ENCODE measurements at places on chromosomes 7 and 10.

- no peak for ATAC-seq
Measured at GRCh38 chr7:17682586-17682985, 257.7 kb downstream of the SNX13 start.

- ATAC-seq, result no peak
Measured at GRCh38 chr10:14010769-14011574, 319.8 kb downstream of the FRMD4A start.

DNA sequence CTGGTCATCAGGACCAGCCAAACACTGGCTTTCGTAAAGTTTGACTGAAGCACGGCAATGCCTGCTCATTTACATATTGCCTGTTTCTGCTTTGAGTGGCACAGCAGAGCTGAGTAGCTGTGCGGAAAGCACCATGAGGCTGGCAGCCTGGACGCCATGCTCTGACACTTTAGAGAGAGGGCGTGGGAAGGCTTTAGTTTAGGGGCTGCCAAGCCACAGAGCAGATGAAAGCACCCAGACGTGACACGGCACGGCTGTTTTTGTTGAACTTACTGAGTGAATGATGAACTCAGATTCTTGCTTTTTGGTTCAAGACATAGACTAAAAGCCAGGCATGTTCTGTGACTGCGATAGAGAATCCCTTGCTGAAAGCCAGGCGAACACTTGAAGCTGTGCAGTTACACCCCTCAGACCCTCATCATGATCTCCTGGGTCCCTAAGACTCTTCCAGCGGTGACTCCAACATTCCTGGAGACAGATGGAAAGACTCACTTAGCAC lies 182.1 kb downstream of the ZMYND11 start:
- ATAC-seq, result no peak

DNA sequence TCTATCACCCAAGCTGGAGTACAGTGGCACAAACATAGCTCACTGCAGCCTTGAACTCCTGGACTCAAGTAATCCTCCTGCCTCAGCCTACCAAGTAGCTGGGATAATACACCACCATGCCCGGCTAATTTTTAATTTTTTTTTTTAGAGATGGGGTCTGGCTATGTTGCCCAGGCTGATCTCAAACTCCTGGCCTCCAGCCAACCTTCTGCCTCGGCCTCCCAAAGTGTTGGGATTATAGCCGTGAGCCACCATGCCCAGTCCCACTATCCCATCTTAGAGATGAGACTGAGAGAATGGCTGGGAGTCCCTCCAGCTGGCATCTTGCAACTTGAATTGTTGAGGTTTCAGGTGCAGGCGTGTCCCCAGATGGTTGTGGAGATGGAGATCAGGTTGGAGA lies 40.7 kb upstream of the ELN start:
- ATAC-seq, result no peak

DNA sequence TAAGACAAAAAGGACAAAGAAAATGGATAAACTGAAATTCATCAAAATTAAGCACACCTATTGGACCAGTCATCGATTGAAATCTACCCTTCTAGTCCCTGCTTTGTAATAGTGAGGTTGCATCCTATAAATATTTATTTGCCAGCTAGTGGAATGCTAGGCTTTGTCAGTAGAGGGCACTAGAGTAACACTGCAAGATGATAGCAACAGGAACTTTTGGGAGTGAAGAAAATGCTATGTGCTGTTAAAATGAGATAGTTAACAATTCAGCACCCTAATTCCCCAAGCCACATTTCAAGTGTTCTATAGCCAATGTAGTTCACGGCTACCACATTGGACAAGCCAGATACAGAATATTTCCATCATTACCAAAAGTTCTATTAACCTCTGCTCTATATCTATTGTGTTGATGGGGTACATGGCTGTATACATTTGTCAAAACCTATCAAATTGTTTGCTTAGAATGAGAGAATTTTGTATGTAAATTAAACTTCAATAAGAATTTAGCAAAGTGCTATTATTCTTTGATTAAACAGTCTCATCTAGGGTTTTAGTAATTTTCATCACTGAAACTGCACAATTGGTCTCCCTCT lies 69.8 kb downstream of the LSMEM1 start:
- ATAC-seq, result peak; percentile 92

GRCh38 chr7:155299535-155300202 lies 2.0 kb downstream of the INSIG1 start:
- ATAC-seq, result no peak

- ATAC-seq, result no peak
Measured at GRCh38 chr7:35736725-35737124, 41.8 kb upstream of the HERPUD2 start.

DNA sequence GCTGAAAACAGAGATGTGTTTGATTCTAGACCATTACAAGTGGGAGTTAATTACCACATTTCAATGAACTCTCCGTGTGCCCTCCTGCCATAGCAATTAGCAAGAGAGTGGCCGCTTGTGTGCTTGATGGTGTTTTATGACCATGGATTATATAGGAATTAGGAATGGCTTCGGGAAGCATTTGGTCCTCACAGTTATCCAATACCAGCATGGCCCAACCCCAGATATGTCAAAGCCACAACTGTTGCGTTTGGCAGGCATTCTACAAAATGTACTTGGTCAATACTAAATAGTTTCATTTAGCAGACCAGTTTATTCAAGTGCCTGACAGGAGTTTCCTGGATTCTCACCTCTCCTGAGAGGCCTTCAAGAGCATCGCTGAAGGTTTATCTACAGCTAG lies 509.0 kb upstream of the GALNT17 start:
- no peak for ATAC-seq

DNA sequence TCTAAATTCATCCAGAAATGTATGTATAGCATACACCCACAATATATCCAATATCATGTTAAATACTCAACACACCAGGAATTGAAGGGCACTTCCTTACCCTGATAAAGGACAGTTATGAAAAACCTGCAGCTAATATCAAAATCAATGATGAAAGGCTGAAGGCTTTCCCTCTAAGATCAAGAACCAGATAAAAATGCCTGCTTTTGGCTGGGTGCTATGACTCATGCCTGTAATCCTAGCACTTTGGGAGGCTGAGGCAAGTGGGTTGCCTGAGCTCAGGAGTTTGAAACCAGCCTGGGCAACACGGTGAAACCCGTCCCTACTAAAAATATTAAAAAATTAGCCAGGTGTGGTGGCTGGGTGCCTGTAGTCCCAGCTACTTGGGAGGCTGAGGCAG lies 21.6 kb upstream of the UPP1 start:
- peak; percentile 50 for ATAC-seq

- no peak for ATAC-seq
Measured at GRCh38 chr10:42979181-42979580, 97.7 kb upstream of the RET start.

DNA sequence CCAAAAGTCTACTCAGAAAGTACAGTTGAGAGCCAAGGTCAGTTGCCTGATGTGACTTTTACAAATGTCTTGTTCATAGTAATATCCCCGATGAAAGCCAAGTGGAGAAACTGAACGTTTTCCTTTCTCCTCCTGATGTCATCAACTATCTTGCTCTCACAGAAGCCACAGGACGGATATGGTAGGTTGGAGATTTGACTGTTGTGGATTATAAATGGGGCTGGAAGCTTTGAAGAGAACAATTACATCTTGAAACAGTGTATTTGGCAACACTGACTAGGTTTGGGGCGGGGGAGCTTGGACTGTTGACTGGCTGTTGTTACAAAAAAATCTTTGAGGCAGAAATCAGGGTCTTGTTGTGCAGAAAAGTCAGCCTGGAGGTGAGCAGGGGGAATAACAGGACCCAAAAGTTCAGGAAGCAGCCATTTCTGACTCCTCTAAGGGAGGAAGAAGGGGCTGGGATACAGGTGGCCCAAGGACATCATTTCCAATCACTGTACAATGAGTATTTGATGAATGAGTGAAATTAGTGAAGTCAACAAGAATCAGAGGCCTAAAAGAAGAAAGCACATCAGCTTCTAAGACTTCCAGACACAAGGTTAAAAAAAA lies 24.3 kb downstream of the PLEKHS1 start:
- no peak for ATAC-seq

DNA sequence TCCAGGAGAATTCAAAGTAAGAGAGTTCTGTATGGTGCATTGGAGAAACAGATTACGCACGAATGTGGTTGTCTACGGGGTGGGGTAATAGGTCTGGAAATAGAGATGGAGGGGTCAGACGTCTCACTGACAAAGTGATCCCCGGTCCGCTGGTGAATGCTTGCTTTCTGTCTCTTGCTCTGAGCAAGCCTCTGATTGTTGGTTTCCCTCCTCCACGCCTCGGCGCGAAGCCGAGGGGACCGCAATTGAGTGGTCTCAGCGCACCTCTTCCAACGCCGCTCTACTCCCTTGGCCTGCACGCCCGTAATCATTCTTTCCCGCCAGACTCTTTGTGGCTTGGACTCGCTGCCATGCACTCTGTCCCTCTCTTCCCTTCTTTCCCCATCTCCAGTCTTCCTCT lies 46.5 kb upstream of the PFKP start:
- ATAC-seq, result no peak

DNA sequence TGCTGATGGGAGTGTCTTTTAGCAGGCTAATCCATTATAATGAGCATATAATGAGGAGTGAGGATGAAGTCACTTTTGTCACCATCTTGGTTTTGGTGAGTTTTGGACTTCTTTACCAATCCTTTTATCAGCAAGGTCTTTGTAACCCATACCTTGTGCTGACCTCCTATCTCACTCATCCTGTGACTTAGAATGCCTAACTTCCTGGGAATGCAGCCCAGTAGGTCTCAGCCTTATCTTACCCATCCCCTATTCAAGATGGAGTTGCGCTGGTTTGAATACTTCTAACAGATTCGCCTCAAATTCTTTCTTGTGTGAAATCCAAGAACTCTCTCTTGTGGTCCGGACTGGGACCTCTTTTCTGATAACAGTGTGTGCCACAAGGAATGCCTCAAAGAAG lies 253.1 kb upstream of the CACNA2D1 start:
- ATAC-seq, result no peak

GRCh38 chr7:121328508-121329190 lies at the start of gene WNT16:
TSS of gene WNT16 (plus strand) at chr7:121329000. CDS start at chr7:121329293, 293 bp downstream.
- peak; percentile 65 for ATAC-seq

DNA sequence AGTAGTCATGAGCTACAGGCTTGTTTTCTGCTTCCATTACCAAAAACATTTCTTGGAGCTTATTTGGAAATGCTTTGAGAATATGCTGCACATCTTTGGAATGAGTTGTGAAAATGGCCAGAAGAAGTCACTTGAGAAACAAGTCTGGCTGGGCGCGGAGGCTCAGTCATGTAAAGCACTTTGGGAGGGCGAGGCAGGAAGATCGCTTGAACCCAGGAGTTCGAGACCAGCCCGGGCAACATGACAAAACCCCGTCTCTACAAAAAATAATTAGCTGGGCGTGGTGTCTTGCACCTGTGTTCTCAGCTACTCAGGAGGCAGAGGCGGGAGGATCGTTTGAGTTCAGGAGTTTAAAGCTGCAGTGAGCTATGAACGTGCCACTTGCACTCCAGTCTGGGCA lies 882 bp upstream of the CHCHD1 start:
- no peak for ATAC-seq

GRCh38 chr10:62810156-62810902 lies 5.8 kb downstream of the ADO start:
- ATAC-seq, result no peak

DNA sequence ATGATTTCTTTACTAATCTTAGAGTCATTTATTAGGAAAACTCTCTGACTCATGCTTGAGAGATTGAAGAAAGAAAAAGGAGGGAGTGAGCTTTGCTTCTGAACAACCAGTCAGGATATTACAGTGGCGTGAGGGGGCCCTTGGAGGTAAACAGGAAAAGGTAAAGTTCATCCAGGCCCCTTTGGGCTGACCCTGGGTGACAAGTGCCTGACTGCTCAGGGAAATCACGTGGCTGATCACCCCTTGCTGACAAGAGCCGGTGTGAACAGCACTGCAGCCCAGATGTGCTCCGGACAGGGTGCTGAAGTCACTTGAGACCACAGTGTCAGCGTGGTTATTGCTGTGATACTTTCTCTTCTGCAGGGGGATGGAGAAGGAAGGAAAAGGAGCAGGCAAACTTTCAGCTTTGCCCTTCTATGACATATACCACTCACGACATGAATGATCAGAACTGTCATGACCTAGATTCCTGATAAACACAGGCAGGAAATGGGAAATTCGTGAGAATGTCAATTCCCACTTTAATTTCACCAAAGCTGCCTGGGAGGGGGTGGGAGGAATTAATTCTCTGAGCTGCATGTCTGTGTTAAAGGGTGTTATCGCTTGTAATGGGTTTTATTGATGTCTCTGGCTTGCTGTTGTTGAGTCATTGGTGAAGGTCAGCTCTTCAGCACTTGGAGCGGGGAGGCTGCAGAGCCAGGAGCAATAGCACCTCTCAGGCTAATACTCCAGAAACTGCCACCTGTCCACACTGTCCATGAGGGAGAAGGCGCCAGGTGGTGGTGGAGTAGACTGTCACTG lies 139.8 kb upstream of the AOAH start:
- ATAC-seq, result peak; percentile 26

DNA sequence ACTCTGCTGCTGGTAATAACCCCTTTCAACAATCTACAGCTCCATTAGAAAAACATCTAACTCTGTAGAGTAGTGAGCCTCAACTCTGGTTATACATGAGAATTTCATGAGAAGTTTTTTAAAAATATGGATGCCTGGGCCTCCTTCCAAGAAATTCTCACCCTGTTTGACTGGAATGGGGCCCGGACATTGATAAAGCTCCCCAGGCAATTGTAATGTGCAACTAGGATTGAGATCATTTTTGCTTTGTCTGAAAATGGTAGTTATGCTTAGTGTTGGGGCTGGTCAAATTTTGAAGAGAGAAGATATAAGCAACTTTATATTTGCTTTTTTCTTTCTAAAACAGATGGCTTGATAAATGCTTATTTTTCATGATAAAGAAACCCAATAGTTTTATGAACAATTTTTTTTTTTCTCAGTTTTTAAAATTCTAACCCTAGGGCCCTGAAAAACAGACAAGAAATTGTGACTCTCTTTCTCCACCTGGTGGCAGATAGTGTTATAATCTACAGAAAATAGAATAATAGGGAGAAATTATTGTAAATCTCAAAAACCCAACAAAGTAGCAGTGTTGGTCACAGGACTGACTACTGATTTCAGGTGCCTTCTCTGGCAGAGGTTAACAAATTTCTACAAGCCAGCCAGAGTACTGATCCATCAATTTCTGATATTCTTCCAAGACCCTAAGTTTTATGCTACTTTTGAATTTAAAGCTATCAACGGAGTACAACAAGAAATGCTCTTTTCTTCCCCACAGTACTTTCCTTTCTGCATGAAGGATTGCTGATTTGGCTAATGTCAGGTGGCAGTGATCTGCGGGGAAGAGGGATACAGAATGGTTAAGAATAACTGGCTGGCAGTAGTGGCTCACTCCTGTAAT lies 174.8 kb downstream of the DKK1 start:
- ATAC-seq, result peak; percentile 31

GRCh38 chr7:77318019-77318418 lies 98.1 kb downstream of the GSAP start:
- no peak for ATAC-seq

DNA sequence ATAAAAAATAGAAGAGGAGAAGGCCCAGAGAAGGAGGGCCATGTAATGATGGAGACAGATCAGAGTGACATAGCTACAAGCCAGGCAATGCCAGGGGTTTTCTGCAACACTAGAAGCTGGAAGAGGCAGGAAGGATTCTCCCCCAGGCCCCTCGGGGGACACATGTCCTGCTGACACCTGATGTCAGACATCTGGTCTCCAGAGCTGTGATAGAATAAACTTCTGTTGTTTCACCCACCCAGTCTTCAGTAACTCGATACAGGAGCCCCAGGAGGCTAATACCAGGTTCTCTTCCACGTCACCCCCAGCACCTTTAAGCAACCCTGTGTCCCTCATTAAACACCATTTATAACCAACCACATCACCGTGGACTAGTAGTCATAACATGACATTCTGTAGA lies 94.9 kb downstream of the TMEM130 start:
- no peak for ATAC-seq

Measured in SK-N-SH treated with all-trans-retinoic acid at 6 μM for 48 hours (cell line).